ENCODE measurements at places on chromosomes 13 and 19. TPM values are rescaled to one million over a fixed set of nuclear protein-coding genes. Genes with fewer than 3 reads are reported as not detected.

CDC16 gene
- total RNA-seq: 75.1 TPM

SIGLECL1 gene
- total RNA-seq: not detected

SLC15A1 gene
- not detected for total RNA-seq

MEGF8 gene
- total RNA-seq: 10.4 TPM

ADGRE3 gene
- total RNA-seq: not detected

SMIM7 gene
- 56.1 TPM for total RNA-seq

MAP2K7 gene
- total RNA-seq: 34.9 TPM

FAM83E gene
- total RNA-seq: 4.6 TPM

ZSCAN18 gene
- 19.0 TPM for total RNA-seq

PPM1N gene
- total RNA-seq: 2.0 TPM

ZNF223 gene
- total RNA-seq: 0.57 TPM

C19orf67 gene
- total RNA-seq: not detected

ZNF560 gene
- not detected for total RNA-seq

FUT2 gene
- total RNA-seq: not detected
